ENCODE measurements at places on chromosomes 1 and 21.

DNA sequence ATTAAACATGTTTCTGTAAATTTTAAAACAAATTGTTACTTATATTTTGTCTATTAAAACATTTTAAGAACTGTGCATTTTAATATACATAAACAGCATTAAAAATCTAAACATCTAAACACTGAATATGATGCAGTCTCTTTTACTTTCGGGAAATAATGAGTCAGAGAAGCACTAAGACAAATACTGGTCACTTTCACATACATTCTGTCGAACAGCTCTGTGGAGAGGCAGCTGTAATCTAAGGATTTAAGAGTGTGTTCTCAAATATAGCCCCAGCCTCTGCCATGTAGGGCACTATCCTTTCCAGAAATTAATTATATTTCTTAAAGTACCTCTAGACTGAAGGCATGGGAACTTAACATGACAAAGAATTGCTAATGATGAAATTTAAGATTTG, 89.6 kb upstream of the PTGFR start:
- no peak for DNase-seq

DNA sequence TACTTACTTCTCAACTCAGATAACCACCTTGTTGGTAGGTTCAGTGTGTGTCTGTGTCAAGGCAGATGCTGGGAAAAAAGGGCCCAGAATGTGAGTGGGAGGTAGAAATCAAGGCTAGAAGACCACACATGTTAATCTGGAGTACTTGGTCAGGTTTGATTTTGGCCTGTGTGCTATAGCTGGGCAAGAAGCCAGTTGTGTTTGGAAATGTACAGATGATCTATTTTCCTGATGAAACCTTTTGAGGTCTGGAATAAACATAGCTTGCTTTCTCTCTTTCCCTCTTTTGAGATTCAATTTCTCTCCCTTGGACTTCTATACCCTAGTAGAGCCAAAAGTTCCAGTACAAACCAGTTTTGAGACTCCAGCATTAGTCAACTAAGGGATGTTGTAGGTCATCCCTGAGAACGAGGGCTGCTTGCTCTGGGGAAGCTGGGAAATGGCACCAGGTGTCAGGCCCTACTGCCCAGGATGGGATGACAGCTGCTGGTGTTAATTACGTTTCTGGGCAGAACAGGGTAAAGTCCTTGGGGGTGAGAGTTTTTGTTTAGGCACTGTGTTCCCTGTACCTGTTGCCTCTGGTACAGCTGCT, 15.8 kb downstream of the MAPKAPK2 start:
- DNase-seq = no peak

DNA sequence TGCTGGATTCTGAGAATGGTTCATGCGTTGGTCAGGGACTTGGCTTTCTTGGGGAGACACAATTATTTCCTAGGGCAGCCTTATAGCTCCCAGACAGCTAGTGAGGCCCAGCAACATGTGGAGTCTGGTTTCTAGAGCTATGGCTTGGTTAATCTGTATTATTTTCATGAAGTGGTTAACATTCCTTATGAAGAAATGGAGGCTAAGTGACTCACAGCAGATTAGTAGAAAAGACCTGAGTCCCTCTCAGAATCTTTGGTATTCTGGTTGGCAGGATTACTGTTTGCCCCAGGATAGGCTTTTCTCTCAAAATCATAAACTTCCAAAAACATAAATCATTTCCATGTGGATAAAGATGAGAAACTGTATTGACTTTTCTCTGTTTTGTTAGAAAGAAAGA, 42.3 kb downstream of the DUSP10 start:
- no peak for DNase-seq

DNA sequence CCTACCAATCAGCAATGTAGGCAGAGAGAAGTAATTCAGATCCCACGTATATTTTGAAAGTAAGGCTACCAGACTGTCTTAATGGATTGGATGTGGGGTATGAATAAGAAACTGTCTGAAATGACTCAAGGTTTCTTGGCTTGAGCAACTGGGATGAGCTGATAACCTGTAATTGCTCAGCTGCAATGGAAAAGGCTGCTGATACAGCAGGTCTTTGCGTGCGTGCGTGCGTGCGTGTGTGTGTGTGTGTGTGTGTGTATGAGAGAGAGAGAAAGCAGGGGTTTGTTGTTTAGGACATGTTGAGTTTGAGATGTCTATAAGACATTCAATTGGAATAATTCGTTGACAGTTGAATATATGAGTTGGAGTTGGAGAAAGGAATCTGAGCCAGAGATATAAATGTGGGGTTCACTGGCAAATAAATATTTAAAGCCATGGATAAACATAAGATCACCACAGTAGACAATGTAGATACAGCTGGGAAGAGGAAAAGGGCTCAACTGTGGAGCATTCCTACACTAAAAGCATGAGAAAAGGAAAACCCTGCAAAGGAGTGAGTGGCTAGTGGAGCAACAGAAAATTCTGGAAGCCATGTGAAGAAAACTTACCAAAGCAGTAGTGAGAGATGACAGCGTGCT, 72.9 kb downstream of the UCHL5 start:
- DNase-seq = no peak

DNA sequence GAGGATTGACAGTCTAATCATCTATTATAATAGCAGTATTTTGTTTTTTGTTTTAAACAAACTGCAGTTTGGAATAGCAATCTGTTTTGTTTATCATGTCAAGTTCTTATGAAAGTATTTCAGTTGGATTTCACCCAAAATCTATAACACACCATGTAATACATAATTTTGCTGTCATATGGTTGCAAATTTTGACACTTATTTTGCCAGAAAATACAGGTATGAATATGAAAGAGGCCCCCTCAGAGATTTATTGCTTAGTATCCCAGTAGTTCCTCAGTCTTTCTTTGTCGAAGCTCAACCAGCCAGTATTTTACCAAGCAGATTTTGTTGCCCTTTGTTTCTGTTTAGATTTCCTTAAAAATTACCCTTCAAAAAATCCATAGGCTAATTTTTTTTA, 317.5 kb upstream of the CXADR start:
- no peak for DNase-seq

- DNase-seq = no peak
Measured at GRCh38 chr1:187047298-187047697, 218.5 kb downstream of the PLA2G4A start.

GRCh38 chr1:83920320-83920719, 78.6 kb downstream of the TTLL7 start:
- no peak for DNase-seq

DNA sequence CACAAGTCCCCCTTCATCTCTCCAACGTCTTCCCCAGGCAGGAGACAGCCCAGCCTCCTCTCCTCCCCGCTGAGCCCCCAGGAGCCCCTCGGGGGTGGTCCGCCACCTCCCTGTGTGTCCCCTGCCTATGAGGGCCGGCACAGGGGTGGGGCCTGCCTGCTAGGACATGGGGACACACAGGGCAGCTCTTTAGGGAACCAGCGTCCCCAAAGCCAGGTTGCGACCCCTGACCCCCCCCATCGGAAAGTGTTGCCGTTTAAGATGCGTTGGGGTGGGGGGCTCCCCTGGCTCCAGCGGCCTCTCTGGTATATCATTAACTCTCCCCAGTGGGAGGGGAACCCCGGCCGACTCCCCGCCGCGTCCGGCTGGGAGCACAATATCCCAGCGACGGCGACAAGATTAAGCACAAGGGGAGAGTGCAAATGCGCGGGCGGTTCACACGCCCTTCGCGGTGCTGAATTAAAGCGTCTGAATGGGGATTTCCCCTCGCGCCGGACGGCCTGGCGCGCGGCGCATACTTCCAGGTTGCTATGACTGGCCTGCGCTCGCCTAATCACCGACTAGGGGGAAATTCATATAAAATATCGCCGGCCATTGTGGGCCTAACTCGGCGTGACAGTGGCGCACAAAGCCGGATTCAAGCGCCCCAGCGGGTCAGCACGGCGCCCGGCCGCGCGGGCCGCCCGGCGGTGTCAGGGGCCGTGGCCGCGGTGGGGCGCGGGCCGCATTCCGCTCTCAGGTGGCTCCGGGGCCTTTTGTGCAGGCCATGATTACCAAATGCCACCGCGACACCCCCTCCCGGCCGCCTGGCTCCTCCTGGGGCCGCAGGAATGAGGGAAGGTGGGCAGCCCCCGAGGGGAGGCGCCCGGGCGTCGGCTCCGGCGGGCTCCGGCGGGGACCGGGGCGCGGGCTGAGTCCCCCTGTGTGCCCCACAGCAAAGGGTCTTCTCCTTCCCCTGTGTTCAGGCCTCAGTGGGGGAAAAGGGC, 30.9 kb downstream of the WNT3A start:
- peak; percentile 18 for DNase-seq

DNA sequence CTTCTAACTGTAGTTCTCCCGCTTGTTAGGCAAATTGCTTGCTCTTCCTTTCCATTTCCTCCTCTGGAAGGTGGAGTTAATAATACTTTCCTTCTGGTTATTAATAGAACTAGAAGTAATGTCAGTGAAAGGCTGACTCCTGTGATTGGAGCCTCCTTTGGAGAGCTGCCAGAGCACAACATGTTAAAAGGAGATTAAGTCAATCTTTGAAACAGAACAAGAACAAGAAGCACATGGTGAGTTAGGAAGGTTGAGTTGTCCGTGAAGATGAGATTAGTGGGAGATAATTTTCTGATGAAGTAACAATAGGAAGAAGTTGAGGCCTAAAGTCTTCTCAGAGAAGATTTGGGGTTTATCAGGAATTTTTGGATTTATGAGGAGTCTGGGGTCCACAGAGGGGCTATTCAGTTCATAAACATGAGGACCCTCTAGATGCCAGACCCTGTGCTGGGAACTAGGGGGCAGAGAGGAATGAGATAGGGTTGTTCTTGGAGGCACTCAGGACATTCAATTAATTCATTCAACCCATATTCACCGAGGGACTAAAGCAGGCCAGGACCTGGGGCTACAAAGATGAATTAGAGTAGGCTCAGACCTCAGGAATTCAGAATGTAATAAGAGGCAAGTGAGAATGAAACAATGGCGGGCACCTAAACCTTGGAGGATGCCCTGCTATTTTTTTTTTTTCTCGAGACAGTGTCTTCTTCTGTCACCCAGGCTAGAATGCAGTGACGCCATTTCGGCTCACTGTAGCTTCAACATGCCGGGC, 40.7 kb upstream of the DHCR24 start:
- no peak for DNase-seq

GRCh38 chr1:231019711-231020110, 20.3 kb downstream of the FAM89A start:
- no peak for DNase-seq

DNA sequence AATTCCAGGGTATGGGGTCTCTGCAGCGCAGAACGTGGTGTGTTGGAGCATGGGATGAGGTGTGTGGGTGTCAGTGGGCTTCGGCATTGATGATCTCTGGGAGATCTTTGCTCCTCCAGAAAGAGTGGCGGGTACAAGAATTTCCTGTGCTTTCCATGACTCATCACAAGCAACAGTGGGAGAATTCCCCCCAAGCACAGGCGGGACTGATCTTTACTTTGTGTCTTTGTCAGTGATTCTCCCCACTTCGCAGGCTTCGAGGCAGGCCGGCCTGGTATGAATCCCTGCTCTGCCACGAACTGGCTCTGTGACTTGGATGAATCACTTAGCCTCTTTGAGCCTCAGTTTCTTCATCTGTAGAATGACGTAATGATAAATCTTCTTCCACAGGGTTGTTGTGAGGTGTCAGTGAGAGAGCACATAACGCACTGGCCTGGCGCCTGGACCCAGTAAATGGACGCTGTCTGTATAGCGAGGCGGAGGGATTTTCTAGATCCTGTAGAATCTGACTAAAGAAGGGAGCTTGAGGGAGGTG, 2.0 kb downstream of the OPRD1 start:
- DNase-seq = no peak

DNA sequence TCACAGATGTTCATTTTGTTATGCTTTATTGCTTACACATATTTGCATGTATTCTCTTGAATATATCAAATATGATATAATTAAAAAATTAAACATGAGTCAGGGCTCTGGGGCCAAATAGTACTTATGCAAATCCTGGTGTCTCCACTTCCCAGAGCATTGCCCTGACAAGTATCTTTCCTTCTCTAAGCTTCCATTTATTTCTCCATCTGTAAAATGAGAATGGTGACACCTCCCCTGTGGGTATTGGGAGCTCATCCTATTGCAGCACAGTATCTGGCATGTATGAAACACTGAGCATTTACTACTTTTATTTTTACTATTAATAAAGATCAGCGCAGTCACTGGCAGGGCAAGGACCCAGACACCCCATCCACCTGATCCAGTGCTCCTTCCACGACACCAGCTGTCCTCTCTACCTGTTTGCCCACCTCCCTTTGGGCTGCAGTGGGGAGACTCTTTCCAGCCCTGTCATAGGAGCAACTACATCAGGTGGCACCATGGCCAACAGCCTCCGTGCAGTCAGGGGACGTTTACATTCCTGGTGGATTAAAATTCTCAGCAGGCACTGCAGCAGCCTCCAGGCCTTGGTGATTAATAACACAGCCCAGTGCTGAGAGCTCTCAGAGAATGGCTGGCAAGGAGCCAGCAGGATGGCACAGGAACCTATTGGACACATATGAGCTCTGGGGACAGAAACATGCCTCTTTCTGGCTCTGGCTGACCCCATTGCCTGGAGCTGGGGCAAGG, 113.0 kb downstream of the DMRTB1 start:
- DNase-seq = peak; percentile 18

DNA sequence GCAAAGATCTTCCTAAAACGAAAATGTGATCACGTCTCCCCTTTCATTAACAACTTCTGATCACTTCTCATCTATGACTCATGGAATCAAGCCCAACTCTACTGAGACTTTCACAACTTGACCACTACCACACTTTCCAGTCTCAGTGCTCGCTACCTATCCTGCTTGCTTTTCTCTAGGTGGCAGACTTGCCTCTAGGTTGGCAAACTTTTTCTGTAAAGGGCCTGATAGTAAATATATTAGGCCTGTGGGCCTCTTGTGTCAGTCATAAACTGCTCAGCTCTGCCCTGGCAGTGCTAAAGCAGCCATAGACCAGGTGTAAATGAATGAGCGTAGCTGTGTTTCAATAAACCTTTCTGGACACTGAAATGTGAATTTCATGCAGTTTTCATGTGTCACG, 21.5 kb upstream of the HMGB4 start:
- DNase-seq = no peak

- DNase-seq = no peak
Measured at GRCh38 chr21:42644223-42645208, 8.9 kb upstream of the PDE9A start.

DNA sequence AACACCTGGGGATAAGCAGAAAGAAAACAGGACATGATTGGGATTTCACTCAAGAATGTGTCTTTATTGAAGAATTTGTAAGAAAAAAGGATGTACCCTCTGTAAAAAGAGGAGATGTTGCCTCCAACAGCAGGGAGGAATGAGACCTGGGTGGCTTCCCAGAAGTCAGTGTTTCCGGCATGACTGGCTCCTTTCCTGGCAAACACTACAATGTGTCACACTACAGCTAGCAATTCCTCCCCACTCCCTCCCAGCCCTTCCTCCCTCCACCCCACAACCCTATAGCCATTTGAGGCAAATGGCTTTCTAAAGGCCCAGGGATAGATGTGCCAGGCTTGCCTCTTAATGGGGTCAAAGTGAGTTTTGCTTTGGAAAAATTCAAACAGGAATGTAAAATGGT, 11.5 kb upstream of the COL8A2 start:
- DNase-seq = no peak

DNA sequence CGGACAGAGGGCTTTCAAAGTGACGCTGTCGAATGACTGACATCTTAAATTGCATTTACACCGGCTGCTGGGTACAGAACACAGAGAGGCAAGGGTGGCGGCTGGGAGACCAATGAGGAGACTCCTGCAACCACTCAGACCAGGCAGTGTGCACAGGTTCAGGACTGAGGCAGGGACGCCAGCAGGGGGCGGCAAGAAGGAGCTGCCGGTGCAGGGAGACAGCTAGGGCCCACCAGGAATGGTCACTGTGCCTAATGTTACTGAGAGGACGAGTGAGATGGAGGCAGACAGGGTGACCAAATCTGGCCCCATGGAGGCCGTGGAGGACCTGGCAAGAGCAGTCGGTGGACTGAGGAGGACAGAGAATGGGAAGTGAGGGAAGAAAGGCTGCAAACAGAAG, 23.5 kb downstream of the GLIS1 start:
- DNase-seq = no peak

All from left colon (tissue), 2 donors.